Testis (tissue), 5 donors: ENCODE measurements at places on chromosomes 16 and 17. TPM values are rescaled to one million over a fixed set of nuclear protein-coding genes. Genes with fewer than 3 reads are reported as not detected.

DNA sequence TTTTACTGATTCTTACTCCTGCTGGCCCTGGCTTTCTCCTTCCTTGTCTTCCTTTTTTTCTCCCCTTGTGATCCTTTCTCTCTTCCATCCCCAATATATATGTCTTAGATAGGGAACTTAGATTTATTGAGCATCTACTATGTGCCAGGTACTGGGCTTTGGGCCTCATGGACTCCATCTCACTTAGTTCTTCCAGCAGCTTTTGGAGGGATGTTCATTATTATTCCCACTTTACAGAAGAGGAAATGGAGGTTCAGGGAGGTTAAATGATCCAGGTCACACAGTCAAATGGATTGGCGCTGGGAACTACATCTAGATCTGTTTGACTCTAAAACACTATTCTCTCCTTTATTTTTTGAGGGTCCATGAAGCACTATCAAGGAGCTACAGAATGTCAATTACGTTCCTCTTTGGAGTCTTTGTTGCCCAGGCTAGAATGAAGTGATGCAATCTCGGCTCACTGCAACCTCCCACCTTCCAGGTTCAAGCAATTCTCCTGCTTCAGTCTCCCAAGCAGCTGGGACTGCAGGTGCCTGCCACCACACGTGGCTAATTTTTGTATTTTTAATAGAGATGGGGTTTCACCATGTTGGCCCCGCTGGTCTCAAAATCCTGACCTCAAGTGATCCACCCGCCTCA, 19.0 kb upstream of the PRKCA start:
- H3K27ac ChIP-seq, result no peak overlapping the region
- no peaks in the 10 kb centered on the region for H3K36me3 ChIP-seq
- DNase-seq, result no peak
- no peak overlapping the region for H3K4me3 ChIP-seq
- no peaks in the 10 kb centered on the region for H3K27me3 ChIP-seq
- no peaks in the 10 kb centered on the region for H3K4me1 ChIP-seq

- DNase-seq, result no peak
- no peaks in the 10 kb centered on the region for H3K27me3 ChIP-seq
- no peak overlapping the region for H3K27ac ChIP-seq
- H3K4me3 ChIP-seq, result no peak overlapping the region
Measured at GRCh38 chr16:27199736-27200135, 3.6 kb upstream of the KDM8 start.

The NPIPB13 gene
- 11.0 TPM for total RNA-seq

- H3K27ac ChIP-seq, result no peak overlapping the region
- DNase-seq, result no peak
- H3K36me3 ChIP-seq, result no peaks in the 10 kb centered on the region
Measured at GRCh38 chr17:52297230-52298010, 138.9 kb upstream of the CA10 start.

The ZNF598 gene
- total RNA-seq, result 80.4 TPM

GRCh38 chr17:48791128-48792032, 25.6 kb downstream of the TTLL6 start:
- no peaks in the 10 kb centered on the region for H3K4me1 ChIP-seq
- DNase-seq, result peak; percentile 91
- H3K36me3 ChIP-seq, result no peaks in the 10 kb centered on the region
- no peak overlapping the region for H3K4me3 ChIP-seq

The CUEDC1 gene
- total RNA-seq, result 8.6 TPM
